ENCODE measurements at places on chromosomes 12 and 14. TPM values are rescaled to one million over a fixed set of nuclear protein-coding genes. Genes with fewer than 3 reads are reported as not detected.

The GABARAPL1 gene
- 39.3 TPM for total RNA-seq

The MUCL1 gene
- not detected for total RNA-seq

The HOXC9 gene
- not detected for total RNA-seq

The NFKBIA gene
- 26.4 TPM for total RNA-seq

The C12orf54 gene
- not detected for total RNA-seq

All from neural progenitor cell (in vitro differentiated cells).